ENCODE measurements at places on chromosomes 4 and X.

- no peak for DNase-seq
Observed at GRCh38 chr4:138775890-138776289, 239.7 kb upstream of the NOCT start.

DNA sequence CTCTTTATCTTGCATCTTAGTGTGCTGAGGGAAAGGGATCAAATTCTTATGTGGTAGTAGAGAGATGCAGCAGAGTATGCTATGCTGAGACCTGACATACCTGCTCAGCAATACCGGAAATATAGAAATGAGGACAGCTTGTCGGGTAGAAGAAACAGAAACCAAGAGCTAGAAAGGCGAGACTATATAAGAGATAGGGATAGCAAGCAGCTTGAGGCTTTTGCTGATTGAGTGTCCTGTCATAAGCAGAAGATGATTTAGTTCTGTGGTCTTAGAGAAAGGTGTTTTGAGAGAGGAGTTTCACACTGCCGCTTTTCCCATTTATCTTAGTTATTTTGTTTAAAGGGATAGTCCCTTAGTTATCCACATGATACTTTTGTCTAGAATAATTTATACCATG is 31.7 kb downstream of the USP9X start:
- no peak for DNase-seq

GRCh38 chr4:82429728-82430192 is 502 bp downstream of the HNRNPDL start:
- no peak for DNase-seq

GRCh38 chrX:64218023-64218422 is 12.4 kb downstream of the ASB12 start:
- DNase-seq, result no peak

DNA sequence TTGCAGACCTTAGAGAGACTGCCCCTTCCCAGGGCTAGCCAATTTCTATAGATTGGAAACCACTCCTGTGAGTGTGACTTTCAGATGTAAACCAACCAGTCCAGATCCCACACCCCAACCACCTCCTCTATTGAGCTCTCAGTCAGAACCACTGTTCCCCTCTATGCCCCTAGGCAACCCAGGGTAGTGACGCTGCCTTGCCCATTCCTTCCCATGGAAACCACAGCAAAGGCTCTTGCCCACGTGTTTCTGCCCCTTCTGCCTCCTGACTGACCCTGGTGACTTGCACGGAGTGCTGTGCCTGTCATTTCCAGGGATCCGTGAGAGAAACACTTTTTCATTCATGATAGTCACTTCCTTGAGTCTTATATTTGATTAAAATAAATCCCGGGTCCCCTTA is 32.4 kb downstream of the CYTL1 start:
- no peak for DNase-seq

GRCh38 chrX:147646949-147647723 is 264.6 kb upstream of the FMR1 start:
- no peak for DNase-seq

GRCh38 chr4:67723949-67724348 is 23.0 kb upstream of the UBA6 start:
- DNase-seq, result no peak

- no peak for DNase-seq
Observed at GRCh38 chrX:150698981-150699380, 5.8 kb downstream of the MTMR1 start.

DNA sequence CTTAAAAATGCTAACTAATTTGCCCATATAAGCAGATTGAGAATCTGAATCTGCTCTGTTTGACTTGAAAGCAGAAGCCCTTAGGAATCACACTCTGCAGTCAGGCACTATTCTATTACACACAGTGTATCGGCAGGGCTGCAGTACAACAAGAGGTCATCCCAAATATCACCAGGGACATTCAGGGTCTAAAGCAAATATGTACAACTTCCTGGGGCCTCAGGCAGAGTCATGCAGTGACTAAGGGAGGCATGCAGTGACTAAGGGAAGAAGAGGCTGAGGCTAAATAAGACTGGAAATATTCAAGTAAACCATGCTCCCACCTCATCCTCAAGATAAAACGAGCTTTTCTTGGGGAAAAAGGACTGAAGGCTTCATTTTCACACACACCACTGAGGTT is 20.9 kb downstream of the MAPK10 start:
- no peak for DNase-seq

- no peak for DNase-seq
Observed at GRCh38 chr4:121139533-121140222, 24.4 kb downstream of the TNIP3 start.

- DNase-seq, result no peak
Observed at GRCh38 chr4:152165846-152166245, 370.0 kb downstream of the FBXW7 start.

DNA sequence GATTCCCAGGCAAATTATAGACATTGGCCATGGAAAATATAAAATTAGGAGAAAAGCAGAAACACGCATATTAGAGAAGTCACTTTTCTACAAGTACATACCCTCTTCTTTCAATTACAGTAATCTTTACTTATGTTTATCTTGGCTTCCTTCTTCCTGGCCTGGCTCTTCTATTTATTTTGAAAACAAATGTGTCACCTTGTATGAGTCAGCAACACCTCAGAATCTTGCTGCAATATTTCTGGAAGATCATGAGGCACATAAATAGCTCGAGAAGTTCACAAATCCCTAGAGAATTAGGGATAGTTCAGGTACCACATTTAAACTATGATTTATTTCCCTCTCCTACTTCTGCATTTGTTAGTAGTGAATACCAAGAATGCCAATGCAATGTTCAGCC is 124.6 kb downstream of the ANOS1 start:
- DNase-seq, result no peak

GRCh38 chr4:10917566-10917965 is 233.0 kb upstream of the CLNK start:
- DNase-seq, result no peak

GRCh38 chr4:128725405-128726055 is 84.0 kb upstream of the JADE1 start:
- no peak for DNase-seq

DNA sequence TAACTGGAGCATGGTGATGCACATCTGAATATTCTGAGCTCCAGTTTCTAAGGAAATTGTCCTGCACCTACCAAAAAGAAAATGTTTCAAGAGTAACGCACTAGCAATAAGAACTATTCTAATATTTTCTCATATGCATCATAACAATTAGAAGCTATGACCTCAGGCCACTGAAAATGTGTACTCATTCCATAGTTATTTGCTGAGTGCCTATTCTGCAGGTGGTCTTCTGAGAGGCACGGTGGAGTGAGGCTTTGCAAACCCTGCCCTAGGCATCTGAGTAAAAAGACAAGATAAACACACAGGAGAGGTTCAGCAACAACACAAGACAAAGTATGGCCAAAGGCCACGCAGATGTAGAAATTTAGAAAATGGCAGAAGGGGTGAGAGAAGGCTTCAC is 23.7 kb downstream of the SLC10A6 start:
- no peak for DNase-seq

GRCh38 chr4:87811977-87812376 is 12.6 kb downstream of the IBSP start:
- DNase-seq, result no peak

DNA sequence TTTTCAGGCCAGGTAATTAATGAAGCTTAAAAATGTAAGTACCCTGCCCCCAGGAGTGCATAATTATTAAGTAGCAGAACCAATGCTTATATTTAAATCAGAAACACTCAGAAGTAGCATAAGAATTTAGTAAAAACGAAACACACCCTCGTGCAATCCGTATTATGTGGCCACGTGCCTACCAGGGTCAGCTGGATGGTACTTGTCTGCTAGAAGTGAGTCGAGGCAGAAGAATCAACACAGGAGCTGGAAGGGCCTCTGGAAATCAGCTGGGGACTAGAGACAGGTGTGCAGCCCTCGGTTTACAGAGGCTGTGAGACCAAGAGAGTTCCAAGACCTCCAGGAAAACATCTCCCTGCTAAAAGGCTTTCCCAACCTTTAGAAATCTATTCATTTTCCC is 559 bp upstream of the FAM47E start:
- no peak for DNase-seq

Measured in hypothalamus (tissue), 51 donors.